ENCODE measurements at places on chromosomes 1 and 21. TPM values are rescaled to one million over a fixed set of nuclear protein-coding genes. Genes with fewer than 3 reads are reported as not detected.

DNA sequence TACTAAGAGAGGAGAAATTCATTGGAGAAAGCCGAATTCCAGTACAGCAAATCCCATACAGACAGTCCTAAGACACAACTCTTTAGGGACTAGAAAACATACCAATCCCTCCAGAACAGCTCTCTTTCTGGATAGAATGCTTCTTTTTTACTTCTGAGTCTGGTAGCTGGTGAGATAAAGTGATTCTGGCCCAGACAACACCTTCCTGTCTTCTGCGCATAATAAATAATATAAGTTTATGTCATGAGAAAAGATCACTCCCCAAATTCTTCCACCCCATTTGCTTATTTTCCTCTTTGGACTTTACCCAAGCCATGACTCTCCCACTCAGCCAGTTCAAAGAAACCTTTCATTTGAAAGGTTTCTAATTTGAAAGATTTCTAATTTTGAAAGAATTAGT, 98.4 kb downstream of the EDEM3 start:
- no peak for DNase-seq
- H3K27me3 ChIP-seq = peaks cover 14% of the 10 kb centered on the region
- H3K36me3 ChIP-seq = no peaks in the 10 kb centered on the region
- H3K4me1 ChIP-seq = no peaks in the 10 kb centered on the region

DNA sequence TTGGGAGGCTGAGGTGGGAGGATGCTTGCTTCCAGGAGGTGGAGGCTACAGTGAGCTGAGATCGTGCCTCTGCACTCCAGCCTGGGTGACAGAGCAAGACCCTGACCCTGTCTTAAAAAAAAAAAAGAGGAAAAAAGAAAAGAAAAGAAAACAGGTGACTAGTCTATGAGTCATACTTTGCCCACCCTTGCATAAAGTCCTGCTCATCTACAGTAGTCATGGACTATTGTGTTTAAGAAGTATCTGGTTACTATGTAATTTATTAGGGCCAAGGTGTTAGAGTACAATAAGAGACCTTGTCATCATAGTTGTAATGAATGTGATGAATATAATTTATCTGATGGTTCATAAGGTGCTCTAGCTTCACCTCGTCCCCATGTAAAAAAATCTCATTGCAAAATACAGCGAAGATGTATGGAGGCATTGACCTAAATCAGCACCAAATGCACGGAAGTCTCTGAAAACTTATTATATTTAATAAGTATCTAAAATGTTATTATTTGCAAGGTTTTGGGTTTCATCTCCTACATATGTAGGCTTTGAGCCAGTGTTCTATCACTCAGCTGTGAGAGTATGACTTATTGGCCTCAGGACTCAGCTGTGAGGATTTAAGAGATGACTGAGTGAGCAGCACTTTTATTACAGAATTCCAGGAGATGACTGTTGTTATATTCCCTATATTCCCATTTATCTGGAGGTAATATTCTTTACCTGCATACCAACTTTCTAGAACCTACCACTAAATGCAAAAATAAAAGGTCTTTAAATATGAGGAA, 19.9 kb upstream of the KCNJ6 start:
- peaks cover 12% of the 10 kb centered on the region for H3K27me3 ChIP-seq
- H3K4me3 ChIP-seq = no peak overlapping the region
- no peak for DNase-seq
- no peaks in the 10 kb centered on the region for H3K4me1 ChIP-seq

DNA sequence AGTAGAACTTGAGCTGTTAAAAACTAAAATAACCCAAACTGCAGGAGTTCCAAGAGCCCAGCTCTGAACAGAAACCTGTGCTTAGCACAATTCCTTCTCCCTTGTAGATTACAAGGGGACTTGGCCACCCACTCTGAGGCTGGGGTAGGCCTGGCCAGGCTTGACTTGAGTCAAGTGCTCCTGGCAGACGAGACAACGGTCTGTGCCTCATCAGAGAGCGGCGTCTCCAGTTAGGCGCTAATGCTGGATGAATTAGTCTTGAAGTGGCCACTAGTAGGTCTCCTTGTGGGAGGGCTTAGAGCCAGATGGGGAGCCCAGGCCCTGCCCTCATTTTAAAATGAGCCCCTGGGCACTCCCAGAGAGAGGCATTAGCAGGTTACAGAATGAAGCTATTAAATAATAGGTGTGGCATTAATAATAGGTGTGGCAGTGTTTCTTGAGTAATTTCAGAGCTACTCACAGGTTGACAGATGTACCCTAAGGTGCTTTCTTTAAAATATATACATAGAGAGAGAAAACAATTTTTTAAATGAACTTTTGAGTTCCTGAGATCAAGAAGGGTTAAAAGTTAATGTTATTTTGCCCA, 1.1 kb downstream of the EEIG2 start:
- H3K27me3 ChIP-seq = no peaks in the 10 kb centered on the region
- no peaks in the 10 kb centered on the region for H3K36me3 ChIP-seq
- peak overlapping the region; percentile 7 for H3K27ac ChIP-seq
- peak; percentile 66 for DNase-seq

- H3K4me1 ChIP-seq = peaks cover 23% of the 10 kb centered on the region
- peak overlapping the region; percentile 80 for H3K4me3 ChIP-seq
- H3K27me3 ChIP-seq = peaks cover 20% of the 10 kb centered on the region
- no peak overlapping the region for H3K27ac ChIP-seq
- DNase-seq = no peak
Measured at GRCh38 chr1:48470481-48470855, 1.5 kb downstream of the SPATA6 start.

DNA sequence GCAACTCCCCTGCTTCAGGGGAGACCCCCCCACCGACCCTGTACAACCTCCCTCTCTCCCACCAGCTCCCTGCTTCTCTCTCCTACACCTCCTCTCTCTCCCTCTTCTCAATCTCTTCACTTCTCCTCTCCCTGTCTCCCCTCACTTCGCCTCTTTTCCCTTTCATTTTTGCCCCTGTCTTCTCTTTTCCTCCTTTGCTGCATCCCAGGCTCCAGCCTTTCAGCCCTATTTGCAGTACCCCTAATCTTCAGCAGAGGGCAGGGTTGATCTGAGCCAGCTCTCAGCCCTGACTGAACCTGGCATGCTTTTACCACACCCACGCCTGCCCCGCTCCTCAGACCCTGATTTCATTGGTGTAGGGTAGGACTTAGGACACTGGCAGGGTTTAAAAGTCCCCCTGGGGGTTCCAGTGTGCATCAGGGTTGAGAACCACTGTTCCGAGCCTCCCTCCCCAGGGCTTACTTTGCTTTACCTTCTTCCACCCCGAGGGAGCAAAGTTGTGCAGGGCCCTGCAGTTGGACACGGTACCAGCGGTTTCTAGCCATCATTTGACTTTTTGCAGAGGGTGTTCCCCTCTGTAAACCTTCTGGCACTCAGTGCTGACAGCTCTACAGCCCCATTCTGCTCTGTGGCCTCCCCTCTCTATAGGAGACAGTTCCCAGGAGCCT, 67.3 kb upstream of the CNTN2 start:
- H3K27me3 ChIP-seq = peaks cover 2% of the 10 kb centered on the region
- DNase-seq = peak; percentile 74
- H3K27ac ChIP-seq = no peak overlapping the region
- H3K36me3 ChIP-seq = no peaks in the 10 kb centered on the region

- DNase-seq = no peak
- H3K27ac ChIP-seq = no peak overlapping the region
- H3K4me1 ChIP-seq = no peaks in the 10 kb centered on the region
- H3K36me3 ChIP-seq = no peaks in the 10 kb centered on the region
- H3K27me3 ChIP-seq = peaks cover 7% of the 10 kb centered on the region
- no peak overlapping the region for H3K4me3 ChIP-seq
Measured at GRCh38 chr1:63198871-63199394, 123.4 kb upstream of the FOXD3 start.

DNA sequence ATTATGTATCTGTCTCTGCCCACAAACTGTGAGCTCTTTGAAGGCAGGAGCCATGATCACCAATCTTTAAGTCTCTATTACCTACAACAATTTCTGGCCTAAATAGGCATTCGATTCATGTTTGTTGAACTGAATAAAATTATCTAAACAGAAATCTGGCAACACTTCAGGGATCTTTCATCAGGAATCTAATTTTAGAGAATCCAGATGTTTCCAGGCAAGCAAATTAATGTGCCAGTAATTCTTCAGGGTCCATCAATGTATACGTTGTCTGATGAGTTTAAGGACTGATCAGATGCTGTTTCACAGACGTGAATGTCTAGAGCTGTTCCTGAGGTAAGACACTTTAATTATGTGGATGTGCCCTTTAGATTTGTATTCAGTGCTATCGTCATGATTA, 524.4 kb downstream of the PTPRC start:
- no peak for DNase-seq
- no peaks in the 10 kb centered on the region for H3K27me3 ChIP-seq
- H3K36me3 ChIP-seq = no peaks in the 10 kb centered on the region
- H3K27ac ChIP-seq = no peak overlapping the region

DNA sequence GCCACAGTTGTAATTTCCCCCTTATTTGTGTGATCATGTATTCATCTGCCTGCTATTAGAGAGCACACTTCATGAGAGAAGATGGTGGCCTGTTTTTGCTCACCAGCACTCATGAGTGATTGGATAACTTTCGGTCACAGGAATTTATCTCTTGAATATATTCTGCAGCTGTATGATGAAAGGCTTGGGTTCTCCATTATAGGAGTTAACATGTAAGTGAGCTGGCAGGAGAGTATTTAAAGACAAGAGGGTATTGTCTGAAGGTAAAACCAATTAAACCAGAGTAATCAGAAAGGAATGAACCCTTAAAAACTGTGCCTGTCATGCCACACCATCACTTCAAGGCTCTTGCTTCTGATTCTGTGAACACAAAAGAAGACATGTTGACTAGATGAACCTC, 574.9 kb upstream of the CAMK1G start:
- no peaks in the 10 kb centered on the region for H3K4me1 ChIP-seq
- H3K27ac ChIP-seq = no peak overlapping the region
- H3K36me3 ChIP-seq = no peaks in the 10 kb centered on the region
- no peak for DNase-seq
- H3K27me3 ChIP-seq = no peaks in the 10 kb centered on the region

DNA sequence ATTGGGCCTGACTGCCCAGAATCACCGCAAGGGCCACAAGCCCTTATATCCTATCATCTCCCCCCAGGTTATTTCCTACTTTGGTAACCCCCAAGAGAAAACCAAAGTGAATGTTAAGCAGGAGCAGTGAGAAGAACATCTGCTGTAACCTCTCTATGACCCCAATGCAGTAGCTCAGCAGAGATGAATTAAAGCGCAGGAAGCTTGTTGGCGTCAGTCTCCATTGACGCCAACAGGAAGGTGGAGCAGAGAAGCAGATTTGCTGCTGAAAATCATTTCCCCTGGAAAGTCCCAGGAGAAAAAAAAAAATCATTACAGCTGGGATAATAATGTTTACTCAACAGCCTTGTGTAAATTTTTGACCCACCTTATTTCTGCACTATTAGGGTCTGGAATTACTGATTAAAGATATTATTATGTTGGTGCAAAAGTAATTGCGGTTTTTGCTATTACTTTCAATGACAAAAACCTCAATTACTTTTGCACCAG, 33.2 kb upstream of the FAM163A start:
- peak; percentile 60 for DNase-seq
- H3K4me3 ChIP-seq = no peak overlapping the region
- peaks cover 4% of the 10 kb centered on the region for H3K36me3 ChIP-seq
- no peaks in the 10 kb centered on the region for H3K27me3 ChIP-seq

- no peaks in the 10 kb centered on the region for H3K36me3 ChIP-seq
- no peak overlapping the region for H3K27ac ChIP-seq
- H3K27me3 ChIP-seq = peaks cover 21% of the 10 kb centered on the region
Measured at GRCh38 chr1:166136699-166137401, 30.0 kb downstream of the FAM78B start.

GRCh38 chr21:31190516-31190915, 152.2 kb upstream of the KRTAP19-8 start:
- H3K27me3 ChIP-seq = no peaks in the 10 kb centered on the region
- peaks cover 21% of the 10 kb centered on the region for H3K36me3 ChIP-seq
- no peak for DNase-seq
- H3K4me1 ChIP-seq = peaks cover 88% of the 10 kb centered on the region

- peaks cover 25% of the 10 kb centered on the region for H3K36me3 ChIP-seq
Measured at GRCh38 chr21:41854426-41854995, 24.6 kb downstream of the PRDM15 start.

DNA sequence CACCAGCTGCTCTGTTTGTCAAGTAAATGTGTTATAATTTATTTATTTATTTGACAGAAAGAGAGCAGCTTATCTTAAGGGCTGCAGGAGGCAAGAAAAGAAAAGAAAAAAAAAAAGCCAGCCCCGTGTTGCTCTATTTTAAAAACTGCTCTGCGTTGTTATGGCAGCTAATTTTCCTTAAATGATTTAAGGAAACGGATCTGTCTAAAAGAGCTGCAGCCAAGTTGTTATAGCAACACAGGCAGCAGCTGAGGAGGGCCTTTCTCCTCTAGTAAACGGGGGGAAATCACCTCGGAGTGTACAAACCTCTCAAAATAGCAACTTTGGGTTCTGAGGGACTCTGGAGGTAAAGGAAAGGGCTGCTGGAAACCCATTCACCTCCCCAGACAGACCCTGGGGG, 149.2 kb downstream of the BEND5 start:
- H3K4me3 ChIP-seq = no peak overlapping the region
- no peaks in the 10 kb centered on the region for H3K4me1 ChIP-seq
- no peak for DNase-seq
- no peaks in the 10 kb centered on the region for H3K36me3 ChIP-seq

GRCh38 chr1:147551036-147551435, 9.7 kb downstream of the BCL9 start:
- peaks cover 2% of the 10 kb centered on the region for H3K36me3 ChIP-seq
- DNase-seq = no peak
- peaks cover 33% of the 10 kb centered on the region for H3K4me1 ChIP-seq
- no peak overlapping the region for H3K27ac ChIP-seq

GRCh38 chr1:37478890-37479254, 4.5 kb downstream of the ZC3H12A start:
- DNase-seq = peak; percentile 65
- H3K36me3 ChIP-seq = peaks cover 69% of the 10 kb centered on the region
- peaks cover 35% of the 10 kb centered on the region for H3K4me1 ChIP-seq

DNA sequence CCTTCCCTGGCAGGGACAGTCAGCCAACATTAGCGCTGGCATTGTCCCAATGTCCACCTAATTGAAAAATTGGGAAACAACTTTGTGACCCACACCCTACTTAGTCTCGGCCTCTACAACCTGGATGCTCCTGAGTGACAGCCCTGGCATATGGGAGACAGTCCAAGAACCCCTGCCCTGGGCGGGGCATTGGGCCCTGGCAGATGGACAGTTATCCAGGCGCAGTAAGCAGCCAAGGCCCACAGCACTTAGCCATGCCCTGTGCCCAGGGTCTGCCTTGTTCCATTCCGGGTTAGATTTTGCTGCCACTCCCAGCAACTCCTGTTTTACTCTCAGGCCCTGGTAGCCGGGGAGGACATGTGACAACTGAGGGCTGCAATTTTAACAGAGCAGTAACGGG, 50.3 kb downstream of the NFASC start:
- no peaks in the 10 kb centered on the region for H3K27me3 ChIP-seq
- no peak overlapping the region for H3K4me3 ChIP-seq
- DNase-seq = no peak
- H3K36me3 ChIP-seq = no peaks in the 10 kb centered on the region
- H3K27ac ChIP-seq = no peak overlapping the region

GRCh38 chr1:6731905-6732304, 30.3 kb upstream of the DNAJC11 start:
- H3K27me3 ChIP-seq = peaks cover 3% of the 10 kb centered on the region
- H3K27ac ChIP-seq = no peak overlapping the region
- H3K4me1 ChIP-seq = peaks cover 2% of the 10 kb centered on the region
- DNase-seq = no peak

DNAJC11 gene
- 32.5 TPM for total RNA-seq

ZBTB7B gene
- total RNA-seq = 90.6 TPM

TMOD4 gene
- total RNA-seq = 1.1 TPM

NMNAT2 gene
- total RNA-seq = not detected

DYNLT5 gene
- not detected for total RNA-seq

GPA33 gene
- 1.2 TPM for total RNA-seq

YARS1 gene
- 293 TPM for total RNA-seq

CRB1 gene
- not detected for total RNA-seq

C2CD4D gene
- 2.3 TPM for total RNA-seq

AGT gene
- total RNA-seq = not detected
